ENCODE measurements at places on chromosomes 4 and X.

- no peak for DNase-seq
These were observed 510 bp downstream of the HMGB3 start for GRCh38 chrX:150983521-150984168.

DNA sequence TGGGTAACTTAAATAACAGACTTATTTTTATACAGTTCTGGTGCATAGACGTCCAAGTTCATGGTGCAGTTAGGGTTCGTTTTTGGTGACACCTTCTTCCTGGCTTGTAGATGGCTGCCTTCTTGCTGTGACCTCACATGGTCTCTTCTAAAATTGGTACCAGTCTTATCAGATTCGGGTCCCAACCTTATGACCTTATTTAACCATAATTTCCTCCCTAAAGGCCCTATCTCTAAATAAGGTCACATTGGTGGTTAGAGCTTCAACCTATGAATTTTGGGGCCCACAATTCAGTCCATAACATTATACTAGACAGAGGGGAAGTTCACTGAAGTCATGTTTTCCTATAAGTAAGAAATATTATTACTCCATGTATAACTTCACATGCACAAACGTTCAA lies 128.0 kb downstream of the CFAP299 start:
- no peak for DNase-seq

- DNase-seq = no peak
These were observed 103.5 kb upstream of the VEGFC start for GRCh38 chr4:176896211-176896610.

DNA sequence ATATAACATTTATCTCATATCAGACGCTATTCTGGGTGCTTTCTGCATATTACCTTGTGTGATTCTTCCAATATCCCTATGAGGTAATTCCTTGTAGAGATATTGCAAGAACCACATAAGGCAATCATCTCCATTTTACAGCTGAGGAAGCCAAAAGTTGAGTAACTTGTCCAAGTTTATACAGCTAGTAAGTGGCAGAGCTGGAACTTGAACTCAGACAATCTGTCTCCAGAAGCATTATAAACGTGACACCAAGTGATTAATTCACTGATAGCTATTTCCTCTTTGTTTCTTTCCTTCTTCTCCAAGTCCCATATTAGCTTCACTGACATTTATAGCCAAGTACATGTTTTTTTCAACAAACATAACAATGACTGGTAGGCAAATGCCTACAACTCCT lies 7.3 kb downstream of the EMCN start:
- DNase-seq = no peak

DNA sequence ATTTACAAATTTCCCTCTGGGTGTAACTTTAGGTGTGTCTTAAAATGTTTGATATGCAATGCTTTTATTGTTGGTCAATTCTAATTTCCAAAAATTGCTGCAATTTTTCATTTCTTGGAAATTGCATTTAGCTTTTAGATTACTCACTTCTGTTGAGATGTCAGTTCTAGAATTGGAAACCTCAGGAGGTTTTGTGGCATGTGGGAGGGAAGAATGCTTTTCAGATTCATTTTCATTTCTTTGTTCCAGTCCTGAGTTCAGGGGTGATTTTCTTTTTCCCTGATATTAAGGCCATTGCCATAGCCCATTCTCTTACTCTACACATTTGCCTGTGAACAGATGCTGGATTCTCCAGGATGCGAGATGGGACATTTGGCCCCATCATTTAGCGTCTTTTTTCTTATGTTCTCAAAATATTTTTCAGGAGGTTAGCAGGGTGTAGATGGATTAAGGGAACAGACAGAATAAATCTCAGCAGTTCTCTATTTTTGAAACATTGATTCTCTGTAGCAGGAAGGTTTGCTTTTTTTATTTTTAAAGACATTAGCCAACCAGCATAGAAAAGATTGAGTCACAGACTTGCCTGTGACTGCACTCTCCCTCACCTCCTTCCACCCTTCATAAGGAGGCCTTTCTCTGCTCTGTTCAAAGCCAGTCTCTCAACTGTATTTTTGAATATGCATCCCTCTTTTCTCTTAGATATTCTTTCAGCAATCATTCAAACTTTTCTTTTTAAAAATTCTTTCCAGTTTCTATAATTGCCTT lies 238.4 kb upstream of the ANXA3 start:
- DNase-seq = no peak

- DNase-seq = no peak
These were observed 399 bp downstream of the AIFM1 start for GRCh38 chrX:130165181-130165702.

DNA sequence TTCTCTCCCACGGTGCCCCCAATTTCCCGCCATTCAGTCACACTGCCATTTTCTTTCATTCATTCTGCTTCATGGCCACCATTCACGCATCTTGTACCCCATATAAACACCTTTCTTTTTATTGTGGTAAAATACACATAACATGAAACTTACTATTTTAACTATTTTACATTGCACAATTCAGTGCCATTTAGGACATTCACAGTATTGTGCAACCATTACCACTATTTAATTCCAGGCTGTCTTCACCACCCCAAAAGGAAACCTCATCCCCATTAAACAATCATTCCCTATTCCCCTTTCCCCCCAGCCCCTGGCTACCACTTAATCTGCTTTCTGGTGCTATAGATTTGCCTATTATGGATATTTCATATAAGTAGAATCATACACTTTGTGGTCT lies 15.9 kb downstream of the SPACA5 start:
- DNase-seq = no peak
